ENCODE measurements at places on chromosomes 3 and 15.

DNA sequence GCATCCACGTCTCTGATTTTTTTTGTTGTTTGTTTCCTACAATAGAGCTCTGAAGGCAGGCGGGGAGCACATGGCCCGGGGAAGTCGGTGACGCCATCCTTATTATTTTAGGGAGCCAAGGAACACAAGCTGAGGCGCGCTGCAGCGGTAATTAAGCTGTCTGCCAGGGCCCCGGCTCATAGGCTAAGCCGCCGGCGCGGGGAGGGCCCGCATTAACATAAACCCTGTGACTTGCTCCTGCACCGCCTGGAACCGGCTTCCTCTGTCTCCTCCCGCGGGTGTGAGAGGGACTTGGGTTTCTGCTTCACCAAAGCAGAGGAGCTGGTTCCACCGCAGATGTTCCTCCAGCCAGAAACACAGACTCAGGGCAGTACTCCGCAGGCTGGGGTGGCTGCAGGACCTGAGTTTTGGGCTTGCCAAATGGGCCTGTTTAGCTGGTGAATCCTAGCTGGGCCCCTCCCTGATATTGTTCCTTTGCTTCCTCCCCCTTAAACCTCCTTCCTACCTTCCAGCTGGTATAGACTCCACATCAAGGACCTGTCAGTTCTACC is 25.3 kb downstream of the ANP32A start:
- no peak for DNase-seq

DNA sequence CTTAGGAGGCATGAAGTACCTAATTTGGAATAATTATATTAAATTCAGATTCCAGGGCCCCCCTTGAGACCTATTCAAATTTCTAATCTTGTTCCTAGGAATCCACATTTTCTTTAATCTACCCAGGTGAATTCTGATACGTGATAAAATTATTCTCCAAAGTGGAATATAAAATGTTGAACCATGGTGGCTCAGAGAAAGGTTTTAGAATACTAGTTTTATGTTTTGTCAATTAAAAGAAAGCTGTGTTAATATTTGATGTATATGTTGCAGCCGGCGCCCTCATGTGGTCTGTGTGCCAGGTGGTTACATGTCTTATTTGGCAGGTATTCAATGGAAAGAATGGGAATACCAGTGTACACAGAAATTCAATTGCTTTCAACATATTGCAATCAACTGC is 321.8 kb downstream of the FEZF2 start:
- DNase-seq = peak; percentile 9

- no peak for DNase-seq
Measured at GRCh38 chr3:164620423-164620822, 457.9 kb downstream of the SI start.

DNA sequence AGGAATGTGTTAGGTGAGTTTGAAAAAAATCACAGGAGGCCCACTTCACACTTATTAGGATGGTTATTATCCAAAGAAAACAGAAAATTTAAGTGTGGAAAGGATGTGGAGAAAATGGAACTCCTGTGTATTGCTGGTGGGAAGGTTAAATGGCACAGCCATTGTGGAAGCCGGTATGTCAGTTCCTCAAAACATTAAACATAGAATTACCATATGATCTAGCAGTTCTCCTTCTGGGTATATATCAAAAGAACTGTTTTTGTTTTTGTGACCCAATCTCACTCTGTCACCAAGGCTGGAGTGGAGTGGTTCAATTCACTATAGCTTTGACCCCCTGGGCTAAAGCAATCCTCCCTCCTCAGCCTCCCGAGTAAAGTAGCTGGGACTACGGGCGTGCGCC is 10.4 kb upstream of the ZFYVE19 start:
- no peak for DNase-seq

DNA sequence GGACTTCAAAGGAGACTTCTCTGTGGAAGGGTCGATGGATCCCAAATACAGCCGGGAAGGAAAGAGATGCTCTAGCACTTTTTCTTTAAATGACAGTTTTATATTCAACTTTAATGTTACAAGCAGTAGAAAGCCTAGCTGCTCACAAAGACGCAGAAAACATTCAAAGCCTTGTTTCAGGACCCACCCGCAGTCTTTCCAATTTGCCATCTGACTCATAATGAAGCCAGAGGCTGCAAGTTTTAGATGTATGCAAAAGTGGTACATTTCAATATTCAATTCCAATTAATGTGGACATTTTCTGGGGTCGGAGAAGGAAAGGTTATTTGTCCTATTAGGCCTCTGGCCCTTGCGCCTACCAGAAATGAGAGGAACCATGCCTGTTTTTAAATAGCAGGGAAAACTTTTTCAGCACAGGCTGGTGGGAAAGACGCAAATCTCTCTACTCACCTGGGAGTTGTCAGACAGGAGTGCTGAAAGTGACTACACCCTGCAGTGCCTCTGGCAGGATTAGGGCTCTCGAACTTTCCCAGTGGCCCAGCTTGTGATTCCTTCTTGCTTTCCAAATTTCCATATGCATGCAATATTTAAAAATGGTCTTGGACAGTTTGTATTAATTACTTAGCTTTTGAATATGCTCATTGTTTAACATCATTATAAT is 117.4 kb upstream of the MBNL1 start:
- no peak for DNase-seq

GRCh38 chr3:50575372-50575771 is 6.0 kb downstream of the HEMK1 start:
- DNase-seq = no peak

DNA sequence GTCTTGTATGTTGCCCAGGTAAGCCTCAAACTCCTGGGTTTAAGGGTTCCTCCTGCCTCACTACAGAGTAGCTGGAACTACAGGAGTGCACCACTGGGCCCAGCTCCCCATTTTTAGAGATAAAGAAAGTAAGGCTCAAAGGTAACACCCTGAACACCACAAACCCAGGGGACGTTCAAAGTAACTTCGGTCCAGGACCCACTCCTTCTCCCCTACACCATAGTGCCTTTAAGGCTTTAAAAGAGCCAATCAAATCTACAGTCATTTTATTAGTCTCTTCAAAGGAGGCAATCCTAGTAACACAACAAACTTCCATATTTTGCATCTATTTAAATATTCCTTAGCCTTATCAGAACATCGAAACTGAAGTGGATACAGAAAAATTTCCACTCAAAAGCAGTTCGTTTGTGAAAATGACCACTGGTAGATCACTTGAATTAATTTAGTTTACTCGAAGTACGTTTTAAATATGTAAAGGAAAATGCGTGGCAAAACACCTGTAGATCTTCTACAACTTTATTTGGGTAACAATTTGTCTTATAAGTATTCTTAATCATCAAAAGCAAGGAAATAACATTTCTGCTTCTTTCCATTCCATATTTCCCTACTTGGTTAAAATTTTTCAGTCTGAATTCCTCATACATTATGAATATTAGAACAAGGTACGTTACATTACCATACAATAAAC is 1.8 kb downstream of the STAG1 start:
- DNase-seq = no peak

DNA sequence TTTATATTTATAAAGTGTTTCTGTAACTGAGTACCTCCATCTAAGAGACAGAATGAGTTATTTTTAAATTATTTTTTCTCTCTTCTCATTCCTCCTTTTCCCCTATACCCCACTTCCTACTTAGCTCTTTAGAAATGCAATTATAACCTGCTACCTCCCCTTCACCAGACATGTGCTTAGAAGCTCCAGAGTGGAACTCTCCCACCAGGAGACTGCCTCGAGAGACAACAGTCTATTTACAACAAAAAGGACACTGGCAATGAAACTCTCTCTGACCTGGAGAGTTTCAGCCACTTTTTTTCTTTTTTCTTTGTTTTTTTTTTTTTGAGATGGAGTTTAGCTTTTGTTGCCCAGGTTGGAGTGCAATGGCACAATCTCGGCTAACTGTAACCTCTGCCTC is 109.4 kb upstream of the PLXND1 start:
- DNase-seq = no peak

GRCh38 chr3:37181756-37182155 is 7.4 kb upstream of the LRRFIP2 start:
- no peak for DNase-seq

- DNase-seq = no peak
Measured at GRCh38 chr3:60013241-60013640, 963.4 kb upstream of the CFAP20DC start.

DNA sequence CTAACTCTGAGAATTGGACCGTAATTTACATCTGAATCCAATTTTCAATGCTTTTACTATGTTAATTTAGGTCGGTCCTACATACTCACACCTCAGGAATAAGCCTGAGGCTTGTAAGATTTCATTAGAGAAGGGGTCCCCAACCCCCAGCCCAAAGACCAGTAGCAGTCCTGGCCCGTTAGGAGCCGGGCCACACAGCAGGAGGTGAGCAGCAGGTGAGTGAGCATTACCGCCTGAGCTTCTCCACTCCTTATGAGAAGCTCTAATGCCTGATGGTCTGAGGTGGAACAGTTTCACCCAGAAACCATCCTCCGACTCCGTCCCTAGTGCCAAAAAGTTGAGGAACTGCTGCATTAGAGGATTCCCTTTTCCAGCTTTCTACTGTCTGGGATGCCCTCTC is 757.3 kb downstream of the SI start:
- no peak for DNase-seq

GRCh38 chr3:74839566-74839965 is 225.1 kb upstream of the CNTN3 start:
- no peak for DNase-seq

GRCh38 chr3:66101901-66102300 is 63.2 kb upstream of the MAGI1 start:
- DNase-seq = no peak

- DNase-seq = no peak
Measured at GRCh38 chr15:89822951-89823711, 8.5 kb upstream of the ANPEP start.

DNA sequence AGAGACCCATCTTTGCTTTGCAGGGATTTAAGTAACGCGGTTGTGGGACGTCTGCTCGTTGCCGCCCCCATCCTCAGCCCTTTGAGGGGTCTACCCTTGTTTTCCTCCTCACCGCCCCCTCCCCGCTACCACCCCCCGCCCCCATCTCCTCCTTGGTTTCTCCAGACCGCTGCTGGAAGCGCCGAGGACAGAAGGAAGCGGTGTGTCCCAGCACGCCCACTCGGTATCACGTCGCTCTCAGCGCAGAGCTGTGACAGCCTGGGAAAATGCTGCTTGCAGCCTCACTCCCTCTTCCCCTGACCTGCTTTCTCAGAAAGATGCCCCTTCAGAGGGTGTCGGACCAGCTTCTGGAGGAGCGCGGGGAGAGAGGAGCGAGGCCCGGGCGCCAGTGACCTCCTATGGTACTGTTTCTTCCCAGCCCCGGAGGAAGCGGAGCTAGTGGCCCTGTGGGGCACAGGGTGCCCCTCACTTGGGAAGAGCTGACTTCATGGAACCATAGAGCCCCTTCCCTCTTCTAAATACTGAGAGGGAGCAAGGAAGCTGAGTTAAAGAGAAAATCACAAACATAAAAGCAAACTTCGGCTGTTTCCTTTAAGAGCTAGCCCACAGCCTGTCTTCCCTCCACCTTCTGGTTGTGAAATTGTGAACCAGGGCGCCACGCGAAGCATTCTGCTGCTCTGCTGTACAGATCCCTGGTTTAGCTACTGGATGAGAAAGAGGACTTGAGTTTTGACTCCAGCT is 698 bp downstream of the IL1RAP start:
- DNase-seq = no peak

DNA sequence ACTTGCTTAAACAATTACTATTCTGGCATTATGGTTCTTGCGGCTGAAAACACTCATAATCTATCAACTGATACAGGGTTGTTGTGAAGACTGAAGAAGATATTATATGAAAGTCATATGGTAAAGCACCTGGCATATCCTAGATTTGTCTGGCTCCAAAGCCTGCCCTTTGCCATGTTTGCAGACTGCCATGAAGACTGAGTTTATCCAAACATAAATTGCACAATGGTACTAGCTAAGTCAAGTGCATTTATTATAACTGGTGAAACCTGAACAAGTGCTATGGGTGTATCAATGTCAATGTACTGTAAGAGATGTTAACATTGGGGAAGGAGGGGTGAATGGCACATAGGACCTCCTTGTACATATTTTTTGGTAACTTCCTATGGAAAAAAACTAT is 87.4 kb upstream of the MEX3B start:
- no peak for DNase-seq

- DNase-seq = no peak
Measured at GRCh38 chr3:74377669-74378068, 236.8 kb downstream of the CNTN3 start.

DNA sequence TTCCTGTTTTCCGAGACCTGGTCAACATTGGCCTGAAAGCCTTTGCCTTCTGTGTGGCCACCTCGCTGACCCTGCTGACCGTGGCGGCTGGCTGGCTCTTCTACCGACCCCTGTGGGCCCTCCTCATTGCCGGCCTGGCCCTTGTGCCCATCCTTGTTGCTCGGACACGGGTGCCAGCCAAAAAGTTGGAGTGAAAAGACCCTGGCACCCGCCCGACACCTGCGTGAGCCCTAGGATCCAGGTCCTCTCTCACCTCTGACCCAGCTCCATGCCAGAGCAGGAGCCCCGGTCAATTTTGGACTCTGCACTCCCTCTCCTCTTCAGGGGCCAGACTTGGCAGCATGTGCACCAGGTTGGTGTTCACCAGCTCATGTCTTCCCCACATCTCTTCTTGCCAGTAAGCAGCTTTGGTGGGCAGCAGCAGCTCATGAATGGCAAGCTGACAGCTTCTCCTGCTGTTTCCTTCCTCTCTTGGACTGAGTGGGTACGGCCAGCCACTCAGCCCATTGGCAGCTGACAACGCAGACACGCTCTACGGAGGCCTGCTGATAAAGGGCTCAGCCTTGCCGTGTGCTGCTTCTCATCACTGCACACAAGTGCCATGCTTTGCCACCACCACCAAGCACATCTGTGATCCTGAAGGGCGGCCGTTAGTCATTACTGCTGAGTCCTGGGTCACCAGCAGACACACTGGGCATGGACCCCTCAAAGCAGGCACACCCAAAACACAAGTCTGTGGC is 16.9 kb downstream of the TMEM43 start:
- no peak for DNase-seq

DNA sequence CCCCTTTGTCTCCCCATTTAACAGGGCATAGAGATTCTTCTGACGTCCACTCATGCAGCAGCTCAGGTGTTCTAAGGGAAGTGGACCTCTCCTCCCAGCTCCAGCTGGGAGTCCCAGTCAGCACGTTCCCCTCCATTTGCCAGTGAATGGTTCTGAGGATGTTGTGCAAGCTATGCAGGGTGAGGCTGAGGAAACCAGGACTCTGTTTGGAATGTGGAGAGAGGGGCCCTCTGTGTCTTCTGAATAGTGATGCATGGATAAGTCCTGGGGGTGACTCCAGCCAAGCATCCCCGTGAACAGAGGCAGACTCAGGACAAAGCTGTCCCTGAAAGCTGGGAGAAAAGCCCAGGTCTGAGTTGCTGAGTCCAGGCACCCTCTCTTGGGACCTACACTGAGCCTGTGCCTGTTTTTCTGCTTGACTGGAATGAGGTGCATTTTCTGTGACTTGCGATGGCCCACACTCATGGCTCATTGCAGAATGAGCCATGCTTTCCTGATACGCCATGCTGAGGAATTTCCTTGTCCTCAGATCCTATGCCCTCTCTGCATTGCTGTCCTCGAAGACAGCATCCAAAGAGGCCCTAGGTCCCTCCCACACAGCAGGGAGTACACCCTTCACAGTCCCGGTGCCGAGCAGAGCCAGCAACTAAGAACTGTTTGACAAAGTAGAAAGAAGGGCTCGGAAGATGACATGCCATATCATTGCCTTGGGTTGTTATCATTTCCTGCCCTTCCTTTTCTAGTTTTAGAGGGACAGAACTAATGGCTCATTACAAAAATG is 185.2 kb downstream of the ATP10A start:
- no peak for DNase-seq

Measured in glomerular endothelial cell (primary cell).